Skeletal muscle tissue (tissue), 5 donors: ENCODE measurements at places on chromosomes 5 and 9. TPM values are rescaled to one million over a fixed set of nuclear protein-coding genes. Genes with fewer than 3 reads are reported as not detected.

Gene CCDC192
- total RNA-seq = not detected

Gene DMGDH
- total RNA-seq = 3.1 TPM

Gene ZNF354C
- 11.0 TPM for total RNA-seq

Gene TTC1
- total RNA-seq = 25.6 TPM

Gene C7
- 15.1 TPM for total RNA-seq

Gene OR13C4
- not detected for total RNA-seq

Gene CHSY3
- 12.5 TPM for total RNA-seq

Gene PCDHA1
- total RNA-seq = not detected

Gene MLANA
- total RNA-seq = not detected

Gene IL5
- total RNA-seq = not detected
